Activated naive CD4-positive, alpha-beta T cell treated with anti-CD3 and anti-CD28 coated beads for 36 hours (primary cell): ENCODE measurements at places on chromosomes 13 and 19.

DNA sequence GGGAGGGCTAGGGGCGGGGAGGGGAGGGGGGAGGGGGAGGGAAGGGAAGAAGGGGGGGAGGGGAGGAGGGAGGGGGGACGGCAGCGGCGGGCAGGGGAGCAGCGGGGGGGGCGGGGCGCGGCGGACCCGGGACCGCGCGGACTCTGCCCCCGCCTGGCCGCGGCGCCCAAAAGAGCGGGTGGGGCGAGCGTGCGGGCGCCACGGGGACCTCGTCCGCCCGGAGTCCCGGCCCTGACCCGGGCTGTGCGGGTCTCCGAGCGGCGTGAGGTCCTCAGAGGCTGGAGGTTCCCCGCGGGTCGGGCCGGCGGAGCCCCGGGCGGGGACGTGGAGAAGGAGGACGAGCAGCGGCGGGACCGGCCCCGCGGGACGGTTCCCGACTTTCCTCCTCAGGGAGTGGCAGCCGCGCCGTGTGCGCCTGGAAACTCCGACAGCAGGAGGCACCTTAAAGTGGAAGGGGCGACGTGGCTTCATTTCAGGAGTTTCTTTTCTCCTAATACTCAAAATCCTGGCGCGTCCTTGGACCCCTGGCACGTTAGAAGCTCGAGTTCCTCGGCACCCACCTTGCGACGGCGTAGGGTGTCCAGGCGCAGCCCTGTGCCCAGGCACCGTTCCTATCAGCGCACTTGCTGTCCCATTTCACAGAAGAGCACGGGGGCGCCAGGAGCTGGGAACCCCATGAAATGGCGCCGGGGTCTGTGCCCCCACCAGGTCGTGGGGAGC is 518 bp upstream of the PLPP2 start:
- no peaks in the 10 kb centered on the region for H3K36me3 ChIP-seq
- H3K27me3 ChIP-seq: peaks cover 50% of the 10 kb centered on the region
- H3K4me3 ChIP-seq: no peak overlapping the region

DNA sequence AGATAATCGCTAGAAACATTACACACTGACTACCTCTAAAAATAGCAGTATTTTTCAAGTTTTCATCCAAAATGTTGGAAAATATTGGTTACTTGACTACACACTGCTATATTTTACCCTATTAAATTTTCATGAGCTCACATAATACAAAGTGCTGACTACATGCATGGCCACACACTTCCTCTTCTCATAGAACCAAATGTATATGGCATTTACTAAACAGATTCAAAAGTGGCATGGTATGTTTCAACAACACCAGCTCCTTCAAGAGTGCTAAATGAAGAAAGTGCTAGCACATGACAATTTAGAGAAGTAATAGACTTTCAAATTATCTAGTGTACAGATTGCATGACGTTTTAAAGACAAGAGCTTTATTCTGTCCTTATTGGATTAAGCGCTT is 780.4 kb upstream of the SLITRK6 start:
- no peaks in the 10 kb centered on the region for H3K4me1 ChIP-seq
- H3K4me3 ChIP-seq: no peak overlapping the region
- DNase-seq: no peak
- H3K36me3 ChIP-seq: no peaks in the 10 kb centered on the region
- no peak overlapping the region for H3K27ac ChIP-seq
- H3K27me3 ChIP-seq: no peaks in the 10 kb centered on the region

DNA sequence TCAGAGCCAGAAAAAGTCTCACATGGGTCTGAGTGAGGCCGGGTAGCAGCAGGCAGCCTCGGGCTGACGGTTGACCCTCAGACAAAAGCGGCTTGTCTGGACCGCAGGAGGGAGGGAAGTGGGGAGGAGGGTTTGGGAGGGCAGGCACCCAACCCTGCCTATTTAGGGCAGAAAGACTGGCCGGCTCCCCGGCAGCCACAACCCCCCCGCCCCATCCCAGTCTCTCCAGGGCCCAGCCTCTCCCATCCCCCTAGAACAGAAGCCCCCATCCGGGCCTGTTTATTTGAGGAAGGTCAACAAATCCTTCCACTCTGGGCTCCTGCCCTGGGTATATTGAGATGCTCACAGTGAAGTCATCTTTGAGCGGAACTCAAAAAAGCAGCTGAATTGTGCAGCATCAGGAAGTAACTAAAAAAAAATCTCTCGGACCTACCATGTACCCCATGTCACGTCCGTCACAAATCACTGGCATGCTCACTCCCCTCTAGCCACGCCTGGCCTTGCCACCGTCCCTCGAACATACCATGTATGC is 6.3 kb downstream of the DACT3 start:
- peaks cover 10% of the 10 kb centered on the region for H3K4me1 ChIP-seq
- no peak for DNase-seq
- peaks cover 34% of the 10 kb centered on the region for H3K27me3 ChIP-seq
- H3K36me3 ChIP-seq: no peaks in the 10 kb centered on the region
- H3K27ac ChIP-seq: no peak overlapping the region

DNA sequence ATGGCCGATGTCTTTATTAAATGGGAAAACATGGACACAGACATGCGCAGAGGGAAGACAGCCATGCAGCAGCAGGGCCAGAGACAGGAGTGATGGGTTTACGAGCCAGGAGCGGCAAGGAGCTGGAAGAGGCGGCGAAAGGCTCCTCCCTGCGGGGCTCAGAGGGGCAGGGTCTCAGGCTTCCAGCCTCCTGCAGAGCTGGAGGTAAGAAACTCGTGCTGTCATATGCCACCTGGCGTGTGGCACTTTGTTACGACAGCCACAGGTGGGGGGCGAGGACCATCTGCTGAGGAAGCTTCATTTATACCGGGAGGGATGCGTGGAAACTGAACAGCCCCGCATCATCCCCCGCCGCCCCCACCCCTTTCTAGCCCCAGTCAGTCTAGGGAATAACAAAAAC is 52.0 kb upstream of the SPACA7 start:
- H3K36me3 ChIP-seq: no peaks in the 10 kb centered on the region
- H3K4me3 ChIP-seq: no peak overlapping the region
- no peaks in the 10 kb centered on the region for H3K4me1 ChIP-seq
- peaks cover 29% of the 10 kb centered on the region for H3K27me3 ChIP-seq

- no peak overlapping the region for H3K4me3 ChIP-seq
- peaks cover 9% of the 10 kb centered on the region for H3K36me3 ChIP-seq
- no peak overlapping the region for H3K27ac ChIP-seq
These were observed 26.3 kb downstream of the EPS15L1 start for GRCh38 chr19:16445238-16446107.

DNA sequence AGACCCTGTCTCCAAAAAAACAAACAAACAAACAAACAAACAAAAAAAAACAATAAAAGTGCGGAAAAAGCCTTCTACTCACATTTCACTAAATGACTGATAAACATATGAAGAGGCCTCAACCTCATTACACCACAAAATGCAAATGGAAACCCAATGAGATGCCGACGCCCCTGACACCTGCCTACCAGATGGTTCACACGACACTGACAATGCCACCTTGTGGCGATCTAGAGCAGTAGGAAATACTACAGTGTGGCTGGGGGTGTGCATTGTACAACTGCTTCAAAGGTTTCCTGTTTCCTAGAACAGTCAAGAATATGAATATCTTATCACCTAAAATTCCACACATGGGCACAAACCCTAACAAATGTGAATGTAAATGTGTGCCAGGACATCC is 14.0 kb downstream of the SCGB2B2 start:
- no peaks in the 10 kb centered on the region for H3K36me3 ChIP-seq
- peak; percentile 62 for DNase-seq
- H3K4me3 ChIP-seq: no peak overlapping the region
- no peak overlapping the region for H3K27ac ChIP-seq

GRCh38 chr19:15869109-15869555 is 28.7 kb downstream of the CYP4F2 start:
- peak; percentile 56 for DNase-seq
- peaks cover 7% of the 10 kb centered on the region for H3K27me3 ChIP-seq
- H3K27ac ChIP-seq: no peak overlapping the region
- H3K36me3 ChIP-seq: no peaks in the 10 kb centered on the region
- H3K4me1 ChIP-seq: peaks cover 3% of the 10 kb centered on the region

DNA sequence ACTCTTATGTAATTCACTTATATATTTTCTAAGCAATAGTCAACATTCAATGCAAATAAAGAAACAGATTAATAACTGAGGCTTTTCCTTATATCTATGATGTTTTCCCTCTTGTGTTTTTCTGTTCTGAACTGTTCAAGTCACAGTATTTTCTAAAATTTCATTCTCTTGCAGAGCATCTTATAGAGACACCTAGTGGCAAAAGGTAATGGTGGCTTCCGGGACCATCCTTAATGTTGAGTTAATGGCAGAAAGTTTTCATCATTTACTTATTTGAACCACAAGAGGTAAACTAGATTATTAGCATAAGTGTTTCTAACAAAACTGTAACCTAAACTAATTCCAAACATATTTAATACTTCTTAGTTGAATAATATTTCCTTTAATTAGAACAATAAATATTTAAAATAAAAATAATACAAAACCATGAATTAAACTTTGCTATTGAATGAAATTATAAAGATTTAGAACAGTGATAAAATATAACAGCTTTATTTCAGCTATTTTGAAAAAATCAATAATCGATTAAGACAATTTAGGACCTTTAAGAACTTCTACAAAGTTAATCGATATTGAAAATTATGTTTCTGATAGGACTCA is 1.7 kb upstream of the SLITRK5 start:
- DNase-seq: peak; percentile 12
- H3K4me1 ChIP-seq: peaks cover 23% of the 10 kb centered on the region
- H3K27me3 ChIP-seq: peaks cover 32% of the 10 kb centered on the region
- no peak overlapping the region for H3K27ac ChIP-seq
- peaks cover 1% of the 10 kb centered on the region for H3K36me3 ChIP-seq
- H3K4me3 ChIP-seq: no peak overlapping the region

DNA sequence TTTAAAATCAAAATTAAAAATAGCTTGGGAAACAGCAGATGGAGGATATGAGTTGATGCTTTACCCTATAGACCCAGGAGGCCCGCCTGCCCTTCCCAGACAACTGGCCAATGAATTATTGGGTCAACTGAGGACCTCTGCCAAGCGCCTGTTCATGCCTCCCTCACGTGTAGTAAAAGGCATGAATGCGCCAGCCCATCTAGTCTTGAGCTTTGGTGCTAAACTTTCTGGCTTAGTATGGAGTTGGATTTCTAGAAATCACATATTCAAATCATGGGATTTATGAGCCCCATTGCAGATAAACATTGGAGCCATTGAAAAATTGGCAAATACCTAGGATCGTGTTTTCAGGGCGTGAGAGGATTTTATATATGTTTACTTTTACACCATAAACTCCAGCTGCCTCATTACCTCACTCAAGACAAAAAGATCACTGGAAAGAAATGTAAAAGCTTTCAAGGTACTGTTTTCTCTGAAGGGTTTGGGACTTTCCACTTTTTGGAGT is 47.1 kb downstream of the COL4A2 start:
- DNase-seq: no peak
- H3K36me3 ChIP-seq: no peaks in the 10 kb centered on the region
- peaks cover 3% of the 10 kb centered on the region for H3K27me3 ChIP-seq

DNA sequence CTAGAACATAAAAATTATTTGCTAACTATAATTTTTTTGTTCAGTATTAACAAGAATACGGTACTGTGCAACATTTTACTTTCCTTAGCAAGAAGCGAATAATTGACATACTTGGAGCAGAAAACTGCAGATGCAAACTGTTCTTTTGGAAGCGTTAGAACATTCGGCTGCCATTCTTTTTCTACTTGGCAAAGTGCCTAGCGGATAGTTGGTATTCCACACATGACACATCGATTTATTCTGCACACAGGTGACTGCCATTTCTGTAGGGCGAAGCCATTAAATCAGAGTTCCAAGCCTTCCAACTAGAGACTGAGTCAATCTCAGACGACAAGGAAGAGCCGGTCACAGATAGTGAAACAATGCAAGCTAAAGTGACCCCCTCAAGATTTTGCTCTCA is 117.4 kb downstream of the TRPC4 start:
- H3K4me1 ChIP-seq: no peaks in the 10 kb centered on the region
- H3K4me3 ChIP-seq: no peak overlapping the region
- no peak for DNase-seq
- no peaks in the 10 kb centered on the region for H3K27me3 ChIP-seq
- H3K27ac ChIP-seq: no peak overlapping the region
- H3K36me3 ChIP-seq: no peaks in the 10 kb centered on the region

DNA sequence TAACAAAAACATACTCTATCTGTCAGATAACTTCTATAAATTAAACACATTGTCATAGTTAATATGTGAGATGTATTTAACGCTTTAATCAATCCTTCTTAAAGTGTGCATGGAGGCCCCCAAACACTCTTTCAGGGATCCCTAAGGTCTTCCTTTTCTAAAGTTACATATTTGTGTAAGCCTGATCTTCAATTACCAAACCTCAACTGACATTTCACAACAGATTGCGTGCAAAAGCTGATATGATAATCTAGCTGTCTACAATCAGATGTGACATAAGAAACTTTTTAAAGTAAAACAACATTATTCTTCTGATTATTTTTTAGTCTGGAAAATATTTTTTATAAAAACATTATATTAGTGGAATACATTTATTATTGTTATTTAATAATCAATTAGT is 1850.4 kb downstream of the OLFM4 start:
- no peak overlapping the region for H3K27ac ChIP-seq
- no peaks in the 10 kb centered on the region for H3K27me3 ChIP-seq
- H3K4me3 ChIP-seq: no peak overlapping the region
- no peaks in the 10 kb centered on the region for H3K4me1 ChIP-seq
- no peak for DNase-seq

DNA sequence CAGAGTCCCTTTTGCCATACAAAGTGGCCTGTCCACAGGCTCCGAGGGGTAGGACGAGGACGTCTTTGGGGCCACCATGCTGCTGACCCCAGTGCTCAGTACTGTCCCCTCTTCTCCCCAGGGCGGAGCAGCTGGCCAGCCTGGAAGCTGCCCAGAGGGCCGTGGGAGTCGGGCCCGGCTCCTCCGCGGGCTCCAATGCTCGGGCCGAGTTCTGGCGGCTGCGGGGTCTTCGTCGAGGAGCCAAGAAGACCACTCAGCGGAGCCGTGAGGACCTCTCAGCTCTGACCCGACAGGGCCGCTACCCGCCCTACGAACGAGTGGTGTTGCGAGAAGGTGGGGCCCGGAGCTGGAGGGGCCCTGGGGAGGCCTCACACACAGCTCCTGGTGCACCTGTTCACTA is 21.1 kb downstream of the APBA3 start:
- H3K27ac ChIP-seq: no peak overlapping the region
- H3K4me1 ChIP-seq: peaks cover 13% of the 10 kb centered on the region
- no peak overlapping the region for H3K4me3 ChIP-seq
- no peaks in the 10 kb centered on the region for H3K36me3 ChIP-seq

GRCh38 chr13:48411841-48412531 is 927 bp downstream of the LPAR6 start:
- H3K4me1 ChIP-seq: peaks cover 38% of the 10 kb centered on the region
- peak overlapping the region; percentile 92 for H3K27ac ChIP-seq
- DNase-seq: peak; percentile 35
- H3K36me3 ChIP-seq: peaks cover 4% of the 10 kb centered on the region
- H3K27me3 ChIP-seq: no peaks in the 10 kb centered on the region

- H3K4me3 ChIP-seq: no peak overlapping the region
- DNase-seq: no peak
- H3K27ac ChIP-seq: no peak overlapping the region
- H3K4me1 ChIP-seq: no peaks in the 10 kb centered on the region
These were observed 221.7 kb downstream of the TM9SF2 start for GRCh38 chr13:99722931-99723330.
